ENCODE measurements at places on chromosomes 3 and 15. TPM values are rescaled to one million over a fixed set of nuclear protein-coding genes. Genes with fewer than 3 reads are reported as not detected.

DNA sequence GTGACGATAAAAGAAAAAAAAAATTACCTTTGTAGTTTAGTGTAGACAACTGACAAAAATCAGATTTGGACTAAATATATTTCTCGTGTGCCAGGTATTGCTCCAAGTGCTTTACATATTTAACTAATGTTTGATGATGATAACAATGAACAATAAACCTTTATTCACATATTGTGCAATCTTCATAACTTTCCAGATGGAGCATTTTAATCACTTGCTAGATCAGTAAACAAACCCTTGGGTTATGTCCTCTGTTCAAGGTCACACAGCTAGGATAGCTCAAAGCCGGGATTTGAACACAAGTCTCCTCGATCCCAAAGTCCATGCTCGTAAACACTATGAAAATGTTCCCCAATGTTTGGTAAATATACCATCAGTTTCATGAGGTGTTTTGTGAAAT is 14.5 kb downstream of the NCEH1 start:
- peaks cover 7% of the 10 kb centered on the region for H3K4me1 ChIP-seq
- no peak overlapping the region for H3K4me3 ChIP-seq
- no peak overlapping the region for H3K27ac ChIP-seq
- no peaks in the 10 kb centered on the region for H3K27me3 ChIP-seq
- no peak for DNase-seq
- H3K36me3 ChIP-seq = no peaks in the 10 kb centered on the region

DNA sequence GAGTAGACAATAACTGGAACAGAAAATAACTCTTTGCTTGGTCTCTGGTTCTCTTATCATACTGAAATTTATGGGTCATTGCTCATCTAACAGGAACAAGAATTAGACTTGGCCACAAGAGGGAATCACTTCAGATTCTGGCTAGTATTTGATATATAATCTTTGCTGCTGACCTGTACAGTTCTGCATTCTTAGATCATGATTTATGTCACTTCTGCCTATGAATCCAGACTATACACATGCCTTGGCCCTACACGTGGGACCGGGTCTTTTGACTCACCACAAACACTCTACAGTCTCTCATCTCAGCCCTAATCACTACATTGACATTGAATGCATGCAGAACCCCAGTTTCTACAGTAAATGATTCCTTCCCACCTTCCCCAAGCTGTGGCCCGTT is 162.5 kb upstream of the SOX2 start:
- H3K27me3 ChIP-seq = no peaks in the 10 kb centered on the region
- no peak overlapping the region for H3K4me3 ChIP-seq
- no peaks in the 10 kb centered on the region for H3K4me1 ChIP-seq
- H3K36me3 ChIP-seq = no peaks in the 10 kb centered on the region
- no peak for DNase-seq

GRCh38 chr3:69650066-69650419 is 89.2 kb upstream of the MITF start:
- no peaks in the 10 kb centered on the region for H3K36me3 ChIP-seq
- no peaks in the 10 kb centered on the region for H3K27me3 ChIP-seq
- no peak for DNase-seq
- no peak overlapping the region for H3K4me3 ChIP-seq
- peaks cover 2% of the 10 kb centered on the region for H3K4me1 ChIP-seq

DNA sequence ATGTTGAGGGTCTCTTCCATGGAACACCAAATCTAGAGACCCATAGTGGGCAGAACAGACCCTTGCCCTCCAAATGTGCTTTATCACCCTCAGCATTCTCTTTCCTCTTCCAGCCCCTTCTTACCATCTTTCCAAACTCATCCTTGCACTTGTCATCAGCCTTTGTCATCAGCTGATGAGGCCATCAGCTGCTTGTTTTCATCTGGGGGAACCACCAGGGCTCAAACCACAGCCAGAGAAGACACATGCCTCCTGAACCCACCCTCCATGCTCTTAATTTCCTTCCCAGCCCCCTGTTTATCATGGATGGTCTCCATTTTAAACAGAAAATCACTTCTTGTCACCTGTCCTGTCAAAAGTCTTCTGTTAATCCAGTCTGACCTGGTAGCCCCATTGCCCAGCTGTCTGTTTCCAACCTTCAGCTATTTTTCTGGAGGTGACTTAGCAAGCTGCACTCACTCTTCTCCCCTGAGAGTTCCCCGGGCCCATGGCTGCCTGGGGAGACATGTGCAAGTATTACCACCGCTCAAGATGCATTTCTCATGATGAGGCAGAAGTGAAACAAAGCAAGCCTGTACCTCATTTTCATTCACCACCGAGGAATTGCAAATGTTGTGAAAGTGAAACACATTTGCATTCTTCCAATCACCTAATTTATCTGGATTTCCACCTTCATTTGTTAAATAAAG is 14.7 kb upstream of the SYNM start:
- peaks cover 11% of the 10 kb centered on the region for H3K27me3 ChIP-seq
- H3K36me3 ChIP-seq = no peaks in the 10 kb centered on the region
- no peak for DNase-seq
- H3K4me3 ChIP-seq = no peak overlapping the region

DNA sequence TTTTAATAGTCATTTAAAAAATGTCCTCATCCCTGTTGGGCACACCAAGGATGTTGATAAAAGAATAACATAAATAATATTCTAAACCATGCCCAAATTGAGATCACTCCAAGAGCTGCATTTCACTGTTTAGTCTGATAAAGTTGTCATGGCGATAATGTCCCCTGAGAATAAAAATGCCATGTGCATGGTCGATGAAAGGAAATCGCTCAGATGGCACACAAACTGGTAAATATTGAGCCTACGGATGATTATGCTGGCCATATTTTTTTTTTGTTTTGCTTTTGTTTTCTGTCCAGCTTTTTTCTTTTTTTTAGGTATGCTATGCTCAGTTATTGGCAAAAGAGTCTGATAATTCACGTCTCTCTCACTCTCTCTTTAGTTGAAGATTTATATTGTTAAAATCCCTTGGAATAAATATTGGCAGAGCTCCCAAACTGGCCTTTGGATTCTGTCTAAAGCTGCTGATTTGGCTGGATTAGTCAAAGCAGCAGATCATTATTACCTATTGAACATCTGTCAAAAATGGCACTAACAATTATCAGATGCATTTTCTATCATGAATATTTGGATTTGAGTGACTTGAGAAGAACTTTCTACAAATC is 643.8 kb downstream of the SQOR start:
- H3K27ac ChIP-seq = no peak overlapping the region
- no peaks in the 10 kb centered on the region for H3K36me3 ChIP-seq
- no peak overlapping the region for H3K4me3 ChIP-seq
- H3K4me1 ChIP-seq = peaks cover 4% of the 10 kb centered on the region

DNA sequence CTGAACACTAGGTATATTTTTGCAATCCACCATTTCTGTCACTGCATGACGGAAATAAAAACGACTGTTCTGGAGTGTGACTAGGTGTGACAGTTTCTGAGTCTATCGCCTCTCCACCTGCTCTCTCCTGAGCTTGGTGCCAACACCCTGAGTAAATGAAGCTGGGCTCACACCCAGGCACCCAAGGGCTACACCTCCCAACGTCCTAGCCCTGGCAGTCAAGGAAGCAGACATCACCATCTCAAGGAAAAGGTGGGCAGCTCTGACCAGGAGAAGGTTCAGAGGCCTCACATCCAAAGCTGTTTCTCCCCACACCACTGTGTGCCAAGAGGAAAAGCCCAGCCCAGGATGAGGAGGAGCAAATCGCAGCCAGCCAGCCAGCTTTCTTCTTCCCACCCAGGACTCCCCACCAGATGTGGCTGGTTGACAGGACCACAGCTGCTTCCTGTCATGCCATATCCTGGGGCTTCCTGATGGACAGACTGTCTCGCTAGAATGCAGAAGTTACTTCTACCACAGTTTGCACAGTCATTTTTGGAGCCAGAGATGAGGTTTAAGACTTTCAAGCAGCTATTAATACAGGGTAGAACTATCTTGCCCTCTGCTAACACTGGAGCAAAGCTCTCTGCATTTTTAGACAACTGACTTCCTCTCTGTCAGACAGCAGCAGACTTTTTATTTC is 3.3 kb downstream of the SCAMP2 start:
- H3K4me1 ChIP-seq = peaks cover 27% of the 10 kb centered on the region
- DNase-seq = no peak
- no peak overlapping the region for H3K27ac ChIP-seq
- no peaks in the 10 kb centered on the region for H3K27me3 ChIP-seq

DNA sequence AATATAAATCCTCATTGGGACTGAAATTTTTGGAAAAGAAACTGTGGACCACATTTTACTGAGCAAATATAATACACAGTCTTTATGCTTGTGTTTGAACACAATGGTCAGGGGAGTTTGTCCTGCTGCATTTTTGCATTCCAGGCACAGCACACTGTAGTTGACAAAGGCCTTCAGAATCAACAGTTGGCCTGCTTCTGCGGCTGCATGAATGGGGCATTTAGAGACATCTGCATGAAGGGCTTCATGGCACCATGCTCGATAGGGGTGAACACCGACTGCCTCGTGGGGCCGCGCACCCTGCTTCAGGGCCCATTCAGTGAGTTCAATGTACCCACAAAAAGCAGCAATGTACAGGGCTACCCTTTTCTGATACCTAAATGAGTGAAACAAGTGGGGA is 15.4 kb upstream of the COMMD2 start:
- no peaks in the 10 kb centered on the region for H3K4me1 ChIP-seq
- no peak for DNase-seq
- H3K36me3 ChIP-seq = no peaks in the 10 kb centered on the region
- no peak overlapping the region for H3K4me3 ChIP-seq

DNA sequence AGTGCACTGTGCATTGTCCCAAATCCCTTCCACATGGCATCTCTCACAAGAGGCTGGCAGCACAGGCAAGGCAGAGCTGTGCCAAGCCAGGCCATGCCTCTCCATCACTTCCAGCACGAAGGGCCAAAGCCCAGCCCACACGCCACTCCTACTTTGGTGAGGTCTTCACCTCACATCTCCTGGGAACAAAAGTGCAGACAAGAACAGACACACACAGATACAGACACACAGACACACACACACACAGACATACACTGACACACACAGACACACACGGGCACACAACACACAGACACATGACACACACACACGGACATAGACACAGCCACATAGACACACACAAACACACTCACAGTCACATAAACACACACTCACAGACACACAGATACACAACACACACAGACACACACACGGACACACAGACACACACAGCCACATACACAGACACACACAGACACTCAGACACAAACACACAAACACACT is 233.3 kb downstream of the UACA start:
- H3K4me1 ChIP-seq = no peaks in the 10 kb centered on the region
- H3K27ac ChIP-seq = no peak overlapping the region
- H3K27me3 ChIP-seq = peaks cover 63% of the 10 kb centered on the region
- H3K36me3 ChIP-seq = no peaks in the 10 kb centered on the region
- DNase-seq = no peak

- no peaks in the 10 kb centered on the region for H3K36me3 ChIP-seq
- H3K27me3 ChIP-seq = no peaks in the 10 kb centered on the region
- H3K4me3 ChIP-seq = no peak overlapping the region
Measured at GRCh38 chr3:60160111-60160821, 1091.0 kb downstream of the FHIT start.

DNA sequence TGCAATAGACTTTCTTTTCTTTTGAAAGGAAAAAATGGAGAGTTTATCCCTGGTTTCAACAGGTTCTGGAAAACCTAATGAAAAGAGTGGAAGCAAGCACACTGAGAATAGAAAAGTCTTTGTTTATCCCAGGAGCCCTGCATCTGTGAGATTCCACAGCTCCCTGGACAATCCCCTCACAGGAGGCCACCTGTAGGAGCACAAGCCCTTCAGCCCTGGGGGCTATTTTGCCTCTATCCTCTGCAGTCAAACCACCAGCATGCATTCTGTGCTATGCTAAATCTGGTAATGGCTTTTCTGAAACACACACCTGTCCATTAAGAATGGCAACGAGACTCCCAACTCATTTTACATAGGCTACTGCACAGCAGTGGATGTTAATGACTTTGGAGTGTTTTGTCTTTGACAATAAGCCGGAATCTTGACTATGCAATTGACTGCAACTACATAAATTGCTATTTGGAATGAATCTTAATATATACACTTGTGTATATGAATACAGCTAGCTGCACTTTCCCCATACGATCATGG is 369.4 kb downstream of the NR2F2 start:
- H3K4me1 ChIP-seq = peaks cover 26% of the 10 kb centered on the region
- no peak for DNase-seq
- H3K27ac ChIP-seq = no peak overlapping the region
- no peak overlapping the region for H3K4me3 ChIP-seq

DNA sequence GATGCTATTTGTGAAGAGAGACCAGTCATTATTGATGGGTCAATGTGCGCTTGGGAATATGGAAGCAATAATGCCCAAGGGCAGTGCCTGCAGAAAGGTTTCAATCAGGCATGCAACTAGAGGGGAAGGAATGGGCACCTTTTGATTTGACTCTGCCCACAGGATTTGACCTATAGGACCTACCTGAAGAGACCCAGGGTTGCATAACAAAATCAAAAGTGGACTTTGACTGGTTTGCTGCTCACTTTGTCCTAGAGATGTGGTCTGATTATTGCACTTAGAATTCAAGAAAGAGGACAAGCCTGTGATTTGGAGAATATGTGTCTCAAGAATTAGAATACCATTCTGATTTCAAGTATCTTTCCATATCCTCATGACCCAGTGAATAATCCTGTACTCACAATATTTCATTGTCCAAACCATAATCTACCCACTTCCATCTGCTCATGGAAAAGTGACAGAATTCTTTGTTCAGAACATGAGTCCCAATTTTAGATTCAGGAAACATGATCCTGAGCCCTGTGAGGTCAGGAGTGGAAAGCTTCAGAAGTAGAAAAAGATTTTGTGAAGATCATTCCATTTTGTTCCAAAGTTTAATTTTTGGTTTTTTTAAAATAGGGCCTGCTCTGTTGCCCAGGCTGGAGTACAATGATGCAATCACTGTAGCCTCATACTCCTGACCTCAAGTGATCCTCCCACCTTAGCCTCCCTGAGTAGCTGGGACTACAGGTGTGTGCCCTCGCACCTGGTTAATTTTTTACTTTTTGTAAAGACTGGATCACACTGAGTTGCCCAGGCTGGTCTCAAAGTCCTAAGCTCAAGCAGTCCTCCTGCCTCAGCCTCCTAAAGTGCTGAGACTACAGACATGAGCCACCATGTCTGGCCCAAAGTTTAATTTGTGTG is 151.3 kb upstream of the NR2E3 start:
- no peak overlapping the region for H3K4me3 ChIP-seq
- no peaks in the 10 kb centered on the region for H3K36me3 ChIP-seq
- H3K4me1 ChIP-seq = peaks cover 32% of the 10 kb centered on the region
- no peak for DNase-seq

Gene MST1R
- total RNA-seq = 6.5 TPM

Gene ERC2
- total RNA-seq = 34.8 TPM

Gene NMD3
- total RNA-seq = 48.3 TPM

Gene EPHB1
- 2.2 TPM for total RNA-seq

Gene C3orf70
- total RNA-seq = 5.8 TPM

Gene ARRDC4
- 12.1 TPM for total RNA-seq

Measured in progenitor cell of endocrine pancreas (in vitro differentiated cells).